ENCODE measurements at places on chromosomes 5 and 9. TPM values are rescaled to one million over a fixed set of nuclear protein-coding genes. Genes with fewer than 3 reads are reported as not detected.

GRCh38 chr5:123987956-123988355 lies 476.0 kb downstream of the CSNK1G3 start:
- H3K27me3 ChIP-seq: no peaks in the 10 kb centered on the region
- DNase-seq: no peak
- H3K27ac ChIP-seq: no peak overlapping the region
- no peak overlapping the region for H3K4me3 ChIP-seq

- no peaks in the 10 kb centered on the region for H3K27me3 ChIP-seq
- DNase-seq: no peak
- no peaks in the 10 kb centered on the region for H3K4me1 ChIP-seq
- H3K27ac ChIP-seq: no peak overlapping the region
These were observed 150.1 kb upstream of the RFX3 start for GRCh38 chr9:3675946-3676345.

- peaks cover 13% of the 10 kb centered on the region for H3K36me3 ChIP-seq
- no peak overlapping the region for H3K4me3 ChIP-seq
- H3K4me1 ChIP-seq: peaks cover 2% of the 10 kb centered on the region
- DNase-seq: no peak
- no peak overlapping the region for H3K27ac ChIP-seq
- H3K27me3 ChIP-seq: no peaks in the 10 kb centered on the region
These were observed 6.2 kb downstream of the TBC1D9B start for GRCh38 chr5:179901462-179901861.

DNA sequence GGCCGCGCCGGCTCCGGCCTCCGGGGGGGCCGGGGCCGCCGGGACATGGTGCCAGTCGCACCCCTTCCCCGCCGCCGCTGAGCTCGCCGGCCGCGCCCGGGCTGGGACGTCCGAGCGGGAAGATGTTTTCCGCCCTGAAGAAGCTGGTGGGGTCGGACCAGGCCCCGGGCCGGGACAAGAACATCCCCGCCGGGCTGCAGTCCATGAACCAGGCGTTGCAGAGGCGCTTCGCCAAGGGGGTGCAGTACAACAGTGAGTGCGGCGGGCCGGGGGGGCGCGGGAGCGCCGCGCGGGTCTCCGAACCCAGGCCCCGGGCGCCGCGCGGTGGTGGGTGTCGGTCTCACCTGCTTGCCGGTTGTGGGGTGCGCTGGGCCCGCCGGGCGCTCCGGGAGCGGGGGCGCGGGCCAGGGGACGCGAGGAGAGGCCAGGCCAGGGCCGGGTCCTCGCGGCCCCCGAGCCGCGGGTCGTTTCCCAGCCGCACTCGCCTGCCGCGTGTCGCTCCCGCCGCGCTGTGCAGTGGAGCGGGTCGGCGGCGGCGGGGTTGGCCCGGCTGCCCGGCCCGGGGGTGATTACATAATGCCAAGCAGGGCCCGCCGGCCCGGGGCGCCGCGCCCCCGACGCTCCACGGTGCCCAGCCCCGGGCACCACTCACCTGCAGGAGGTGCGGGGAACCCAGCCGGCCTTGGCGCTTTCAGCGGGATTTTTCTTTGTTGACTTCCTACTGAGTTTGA lies 492 bp downstream of the RABL6 start:
- H3K27ac ChIP-seq: peak overlapping the region; percentile 64
- H3K36me3 ChIP-seq: no peaks in the 10 kb centered on the region
- peaks cover 45% of the 10 kb centered on the region for H3K4me1 ChIP-seq

DNA sequence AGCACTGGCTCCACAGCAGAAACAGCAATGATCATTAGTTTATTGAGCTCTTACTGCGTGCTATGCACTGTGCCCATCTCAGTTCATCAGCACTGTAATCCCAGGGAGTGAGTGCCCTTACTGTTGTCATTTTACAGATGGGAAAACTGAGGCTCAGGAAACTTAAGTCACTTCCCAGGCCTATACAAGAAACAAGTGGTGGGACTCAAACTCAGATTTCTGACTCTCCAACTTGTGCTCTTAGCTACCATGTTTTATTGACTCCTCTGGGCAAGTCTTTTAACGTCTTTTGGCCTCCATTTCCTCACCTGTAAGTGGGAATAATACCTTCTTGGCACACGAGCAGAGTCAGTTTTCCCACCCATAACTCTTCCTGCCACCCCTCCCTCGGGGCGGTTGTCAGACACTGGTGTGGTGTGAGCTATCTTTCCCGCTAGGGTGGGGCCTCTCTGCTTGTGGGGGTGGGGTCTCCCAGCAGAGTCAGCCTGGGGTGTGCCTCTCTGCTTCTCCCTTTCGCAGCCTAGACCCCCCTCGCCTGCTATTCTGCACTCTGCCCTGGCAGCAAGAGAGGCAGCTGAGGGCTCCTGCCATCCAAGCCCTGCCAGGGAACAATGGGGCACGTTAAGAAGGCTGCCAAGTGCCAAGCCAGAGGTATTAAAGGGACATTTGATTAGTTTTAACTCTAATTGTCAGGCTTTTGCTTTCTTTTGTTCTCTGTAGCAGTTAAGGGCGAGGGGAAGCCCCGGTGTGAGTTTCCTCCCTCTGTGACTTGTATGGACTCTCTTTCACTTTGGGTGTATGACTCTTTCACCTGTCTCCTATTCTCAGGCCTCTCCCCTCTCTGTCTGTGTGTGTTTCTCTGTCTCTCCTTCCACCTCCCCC lies 12.1 kb downstream of the GALNT10 start:
- no peak overlapping the region for H3K4me3 ChIP-seq
- H3K36me3 ChIP-seq: peaks cover 7% of the 10 kb centered on the region
- no peak for DNase-seq
- no peak overlapping the region for H3K27ac ChIP-seq
- H3K27me3 ChIP-seq: no peaks in the 10 kb centered on the region
- H3K4me1 ChIP-seq: peaks cover 17% of the 10 kb centered on the region

DNA sequence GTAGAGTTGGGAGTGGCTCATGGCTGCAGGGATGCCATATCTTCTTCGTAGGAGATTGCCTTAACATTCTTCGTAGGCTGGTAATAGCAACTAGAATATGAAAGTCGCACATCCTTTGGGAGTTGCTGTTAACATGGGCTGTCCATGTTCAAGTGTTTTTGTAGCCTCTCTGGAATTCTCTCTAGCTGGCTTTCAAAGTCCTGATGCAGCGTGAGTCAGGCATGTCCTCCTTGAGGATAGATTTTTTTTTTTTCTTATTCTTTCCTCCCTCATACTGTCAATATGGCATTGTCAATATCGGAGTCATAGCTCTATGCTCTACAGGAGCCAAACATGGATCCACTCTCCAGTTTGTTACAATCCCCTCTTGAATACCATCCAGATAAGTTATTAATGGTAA lies 494.8 kb upstream of the WWC1 start:
- H3K27me3 ChIP-seq: no peaks in the 10 kb centered on the region
- no peaks in the 10 kb centered on the region for H3K36me3 ChIP-seq
- no peak overlapping the region for H3K27ac ChIP-seq
- no peak overlapping the region for H3K4me3 ChIP-seq

DNA sequence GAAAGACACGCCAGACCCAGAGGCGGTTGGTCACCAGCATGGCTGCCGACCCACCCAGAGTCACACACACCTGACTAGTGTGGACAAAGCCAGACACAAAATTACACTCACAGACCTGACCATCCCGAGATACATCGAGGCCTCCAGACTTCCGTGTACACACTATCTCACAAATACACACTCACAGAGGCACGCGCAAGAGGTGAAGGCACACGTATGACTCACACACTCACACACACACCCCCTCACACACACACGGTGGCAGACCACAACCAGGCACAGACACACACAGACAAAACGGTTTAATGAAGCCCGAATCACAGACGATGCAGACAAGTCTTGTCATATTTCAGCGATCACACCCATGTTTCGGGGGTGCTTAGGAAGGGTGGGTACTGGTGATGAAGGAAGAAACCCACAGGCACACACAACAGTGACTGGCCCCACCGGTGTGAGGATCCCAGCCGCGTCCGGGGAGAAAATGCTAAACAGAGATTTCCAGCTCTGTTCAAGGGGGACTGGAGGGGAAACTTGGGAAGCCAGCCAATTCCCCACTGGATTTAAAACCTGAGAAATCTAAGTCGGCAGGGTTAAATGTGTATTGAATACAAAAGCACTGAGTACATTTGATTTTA lies 51.3 kb downstream of the CRB2 start:
- H3K27ac ChIP-seq: no peak overlapping the region
- H3K4me1 ChIP-seq: no peaks in the 10 kb centered on the region
- no peaks in the 10 kb centered on the region for H3K36me3 ChIP-seq
- no peak for DNase-seq

DNA sequence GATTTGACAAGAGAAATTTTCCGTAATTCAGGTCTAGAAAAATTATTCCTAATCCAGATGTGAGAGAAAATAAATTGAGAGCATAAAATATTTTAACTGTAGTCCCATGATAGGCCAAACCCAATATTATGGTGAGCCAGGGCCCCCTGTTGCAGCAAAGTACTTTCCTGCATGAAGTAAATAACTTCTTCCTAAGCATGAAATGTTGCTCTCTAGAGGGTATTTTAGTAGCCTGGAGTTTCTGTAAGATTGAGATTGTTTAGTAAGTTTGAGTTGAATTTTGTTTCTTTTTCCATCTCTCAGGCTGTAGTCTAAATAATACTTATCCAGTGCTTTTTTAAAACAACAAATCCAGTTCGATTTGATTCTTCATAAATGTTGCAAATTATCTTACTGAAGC lies 317.5 kb upstream of the MPDZ start:
- no peak for DNase-seq
- no peak overlapping the region for H3K4me3 ChIP-seq
- peaks cover 19% of the 10 kb centered on the region for H3K4me1 ChIP-seq
- H3K36me3 ChIP-seq: no peaks in the 10 kb centered on the region

DNA sequence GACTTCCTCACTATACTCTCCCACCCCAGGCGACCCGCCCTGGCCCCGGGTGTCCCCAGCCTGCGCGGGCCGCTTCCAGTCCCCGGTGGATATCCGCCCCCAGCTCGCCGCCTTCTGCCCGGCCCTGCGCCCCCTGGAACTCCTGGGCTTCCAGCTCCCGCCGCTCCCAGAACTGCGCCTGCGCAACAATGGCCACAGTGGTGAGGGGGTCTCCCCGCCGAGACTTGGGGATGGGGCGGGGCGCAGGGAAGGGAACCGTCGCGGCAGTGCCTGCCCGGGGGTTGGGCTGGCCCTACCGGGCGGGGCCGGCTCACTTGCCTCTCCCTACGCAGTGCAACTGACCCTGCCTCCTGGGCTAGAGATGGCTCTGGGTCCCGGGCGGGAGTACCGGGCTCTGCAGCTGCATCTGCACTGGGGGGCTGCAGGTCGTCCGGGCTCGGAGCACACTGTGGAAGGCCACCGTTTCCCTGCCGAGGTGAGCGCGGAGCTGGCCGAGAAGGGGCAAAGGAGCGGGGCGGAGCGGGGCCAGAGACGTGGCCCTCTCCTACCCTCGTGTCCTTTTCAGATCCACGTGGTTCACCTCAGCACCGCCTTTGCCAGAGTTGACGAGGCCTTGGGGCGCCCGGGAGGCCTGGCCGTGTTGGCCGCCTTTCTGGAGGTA lies 2.1 kb downstream of the CA9 start:
- peaks cover 12% of the 10 kb centered on the region for H3K4me1 ChIP-seq
- no peak overlapping the region for H3K27ac ChIP-seq
- H3K4me3 ChIP-seq: peak overlapping the region; percentile 53
- H3K27me3 ChIP-seq: no peaks in the 10 kb centered on the region

- peaks cover 25% of the 10 kb centered on the region for H3K27me3 ChIP-seq
- H3K4me1 ChIP-seq: no peaks in the 10 kb centered on the region
- H3K27ac ChIP-seq: no peak overlapping the region
These were observed 76.8 kb downstream of the LMX1B start for GRCh38 chr9:126690431-126691051.

DNA sequence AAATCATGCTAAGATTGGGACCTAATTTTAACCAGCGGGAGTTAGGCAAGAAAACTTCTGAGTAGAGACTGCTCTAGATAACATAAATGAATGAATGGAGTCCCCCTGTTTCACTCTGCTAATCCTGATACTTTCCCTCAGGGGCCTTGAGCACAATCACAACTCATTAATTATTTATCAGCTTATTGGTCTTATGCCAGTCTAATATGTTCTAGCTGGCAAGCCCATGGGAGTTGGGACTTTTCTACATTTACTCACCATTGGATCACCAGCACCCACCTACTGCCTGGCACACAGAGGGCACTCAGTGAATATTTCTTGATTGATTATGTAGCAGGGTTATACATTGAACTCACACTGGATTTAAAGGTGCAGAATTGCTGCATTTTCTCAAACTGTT lies 13.5 kb upstream of the TMED7 start:
- H3K27me3 ChIP-seq: no peaks in the 10 kb centered on the region
- H3K27ac ChIP-seq: no peak overlapping the region
- DNase-seq: no peak
- no peaks in the 10 kb centered on the region for H3K4me1 ChIP-seq
- H3K36me3 ChIP-seq: no peaks in the 10 kb centered on the region
- H3K4me3 ChIP-seq: no peak overlapping the region

DNA sequence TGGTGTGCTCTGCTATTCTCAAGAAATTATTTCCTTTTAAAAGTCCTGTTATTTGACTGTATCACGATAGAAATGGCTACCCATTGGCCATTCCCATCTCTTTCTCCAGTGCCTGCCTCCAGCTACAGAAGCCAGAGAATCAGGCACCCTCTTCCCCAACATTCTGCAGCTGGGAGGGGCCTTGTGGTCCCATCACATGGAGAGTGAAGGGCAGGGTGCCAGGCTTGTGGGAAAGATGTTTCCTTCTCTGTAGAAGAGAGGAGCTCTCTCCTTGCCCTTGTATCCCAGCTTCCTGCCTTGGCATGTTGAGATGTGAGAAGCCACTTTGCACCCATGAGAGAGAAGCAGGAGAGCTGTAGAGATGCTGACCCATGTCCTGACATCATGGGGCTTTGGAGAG lies 465.0 kb downstream of the MTRR start:
- no peaks in the 10 kb centered on the region for H3K36me3 ChIP-seq
- no peak for DNase-seq
- H3K27me3 ChIP-seq: no peaks in the 10 kb centered on the region
- H3K4me3 ChIP-seq: no peak overlapping the region

DNA sequence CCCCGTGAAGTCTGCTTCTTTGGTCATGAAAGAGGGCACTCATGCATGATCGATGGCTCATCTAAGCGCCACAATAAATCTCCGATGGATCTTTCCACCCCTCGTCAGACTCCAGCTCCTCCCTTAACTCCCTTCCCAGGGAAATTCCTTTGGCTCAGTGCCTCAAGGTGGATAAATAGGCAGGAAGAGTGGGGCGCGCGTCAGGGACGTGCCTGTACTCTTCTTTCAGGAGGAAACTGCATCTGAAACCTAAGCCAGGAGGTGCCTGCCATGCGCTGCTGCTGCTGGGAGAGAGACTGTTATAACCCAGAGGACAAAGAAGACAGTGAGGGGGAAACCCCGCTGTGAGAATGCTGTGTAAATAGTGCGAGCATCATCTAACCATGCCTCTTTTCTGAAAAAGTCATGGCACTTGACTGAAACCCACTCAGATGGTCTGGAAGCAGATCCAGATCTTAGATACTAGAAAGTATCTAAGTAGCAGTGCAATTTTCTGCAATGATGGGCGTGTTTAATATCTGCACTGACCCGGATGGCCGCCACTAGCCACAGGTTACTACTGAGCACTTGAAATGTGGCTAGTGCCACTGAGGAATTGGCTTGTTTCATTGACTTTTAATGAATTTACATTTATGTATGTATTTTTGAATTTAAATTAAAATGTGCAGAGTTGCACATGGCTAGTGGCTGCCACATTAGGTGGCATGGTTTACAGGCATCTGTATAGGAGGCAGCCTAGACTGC lies 120.3 kb upstream of the BASP1 start:
- H3K27ac ChIP-seq: no peak overlapping the region
- no peaks in the 10 kb centered on the region for H3K27me3 ChIP-seq
- DNase-seq: no peak
- no peaks in the 10 kb centered on the region for H3K36me3 ChIP-seq
- no peaks in the 10 kb centered on the region for H3K4me1 ChIP-seq

The CAMK2A gene
- total RNA-seq: 16.4 TPM

The IFNA13 gene
- total RNA-seq: not detected

The SLC6A19 gene
- total RNA-seq: not detected

The CSNK1G3 gene
- total RNA-seq: 19.3 TPM

The SLC46A2 gene
- not detected for total RNA-seq

The SLC36A3 gene
- total RNA-seq: not detected

The RETREG1 gene
- total RNA-seq: 173 TPM

The FRRS1L gene
- 1.6 TPM for total RNA-seq
